ENCODE measurements at places on chromosomes 12 and 14.

DNA sequence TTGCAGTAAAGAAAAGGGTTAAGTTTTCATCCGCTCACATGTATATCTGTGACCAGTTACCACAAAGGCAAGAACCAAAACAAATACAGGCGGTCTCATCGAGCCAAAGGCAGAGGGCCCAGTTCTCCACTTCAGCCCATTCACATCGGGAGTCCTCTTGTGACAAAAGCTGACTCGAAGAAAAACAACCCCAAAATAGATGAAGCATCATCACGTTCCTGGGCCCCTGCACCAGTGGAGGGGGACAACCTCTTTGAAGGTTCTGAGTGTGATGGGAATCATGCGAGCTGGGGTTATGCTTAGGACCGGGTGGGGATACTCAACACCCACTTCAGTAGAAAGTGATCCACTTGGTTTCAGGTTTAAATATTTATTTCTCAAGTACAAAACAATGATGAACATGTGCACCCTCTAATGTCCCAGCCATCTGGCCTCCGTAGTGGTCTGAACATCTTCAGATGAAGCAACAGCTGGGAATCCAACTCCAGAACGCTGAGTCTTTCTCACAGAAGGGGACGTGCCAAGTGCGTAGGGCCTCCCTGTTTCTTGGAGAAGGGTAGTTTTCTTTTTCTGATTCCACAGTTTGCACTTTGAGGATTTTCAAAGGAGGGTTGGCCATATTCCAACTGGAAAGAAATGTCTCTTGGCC, 8.4 kb downstream of the GSC start:
- no peak for DNase-seq

- DNase-seq, result no peak
Measured at GRCh38 chr12:115335594-115335993, 651.6 kb upstream of the TBX3 start.

DNA sequence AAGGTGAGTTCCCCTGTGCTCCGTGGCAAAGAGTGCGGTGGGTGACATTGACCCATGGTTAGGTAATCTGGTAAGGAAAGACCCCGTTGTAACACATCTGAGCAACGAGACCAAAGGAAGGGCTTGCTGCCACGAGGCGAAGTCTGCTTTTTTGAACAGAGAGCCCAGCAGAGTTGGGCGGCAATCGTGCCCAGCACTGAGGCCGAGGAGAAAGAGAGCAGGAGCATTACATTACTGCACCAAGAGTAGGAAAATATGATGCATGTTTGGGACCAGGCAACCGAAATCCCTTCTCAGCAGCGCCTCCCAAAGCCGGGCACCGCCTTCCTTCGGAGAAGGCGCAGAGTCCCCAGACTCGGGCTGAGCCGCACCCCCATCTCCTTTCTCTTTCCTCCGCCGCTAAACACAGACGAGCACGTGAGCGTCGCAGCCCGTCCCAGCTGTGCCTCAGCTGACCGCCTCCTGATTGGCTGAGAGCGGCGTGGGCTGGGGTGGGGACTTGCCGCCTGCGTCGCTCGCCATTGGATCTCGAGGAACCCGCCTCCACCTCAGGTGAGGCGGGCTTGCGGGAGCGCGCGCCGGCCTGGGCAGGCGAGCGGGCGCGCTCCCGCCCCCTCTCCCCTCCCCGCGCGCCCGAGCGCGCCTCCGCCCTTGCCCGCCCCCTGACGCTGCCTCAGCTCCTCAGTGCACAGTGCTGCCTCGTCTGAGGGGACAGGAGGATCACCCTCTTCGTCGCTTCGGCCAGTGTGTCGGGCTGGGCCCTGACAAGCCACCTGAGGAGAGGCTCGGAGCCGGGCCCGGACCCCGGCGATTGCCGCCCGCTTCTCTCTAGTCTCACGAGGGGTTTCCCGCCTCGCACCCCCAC, at the start of gene HIF1A:
TSS of gene HIF1A (plus strand) at position 684 of the 865 bp plus-strand sequence. CDS start 292 bp downstream, outside the sequence.
- DNase-seq, result peak; percentile 93

DNA sequence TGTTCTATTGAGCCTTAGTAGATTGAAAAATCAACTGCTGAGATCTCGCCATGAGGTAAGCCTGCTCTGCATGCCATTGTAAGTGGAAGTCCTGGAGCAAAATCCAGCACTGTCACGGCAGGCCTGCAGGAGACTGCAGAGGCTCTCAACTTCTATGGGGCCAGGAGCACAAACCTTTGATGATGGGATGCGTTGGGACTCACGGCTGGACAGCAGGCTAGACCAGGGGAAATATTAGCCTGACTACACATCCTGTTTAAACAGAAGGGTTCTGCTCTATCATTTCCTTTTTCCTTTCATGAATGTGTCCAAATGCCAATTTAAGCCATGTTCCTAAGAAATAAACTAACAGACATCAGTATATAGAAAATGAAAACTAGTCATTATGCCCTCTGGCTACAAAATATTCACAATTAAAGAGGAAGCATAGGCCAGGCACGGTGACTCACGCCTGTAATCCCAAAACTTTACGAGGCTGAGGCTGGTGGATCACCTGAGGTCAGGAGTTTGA, 33.9 kb upstream of the RASSF8 start:
- no peak for DNase-seq

DNA sequence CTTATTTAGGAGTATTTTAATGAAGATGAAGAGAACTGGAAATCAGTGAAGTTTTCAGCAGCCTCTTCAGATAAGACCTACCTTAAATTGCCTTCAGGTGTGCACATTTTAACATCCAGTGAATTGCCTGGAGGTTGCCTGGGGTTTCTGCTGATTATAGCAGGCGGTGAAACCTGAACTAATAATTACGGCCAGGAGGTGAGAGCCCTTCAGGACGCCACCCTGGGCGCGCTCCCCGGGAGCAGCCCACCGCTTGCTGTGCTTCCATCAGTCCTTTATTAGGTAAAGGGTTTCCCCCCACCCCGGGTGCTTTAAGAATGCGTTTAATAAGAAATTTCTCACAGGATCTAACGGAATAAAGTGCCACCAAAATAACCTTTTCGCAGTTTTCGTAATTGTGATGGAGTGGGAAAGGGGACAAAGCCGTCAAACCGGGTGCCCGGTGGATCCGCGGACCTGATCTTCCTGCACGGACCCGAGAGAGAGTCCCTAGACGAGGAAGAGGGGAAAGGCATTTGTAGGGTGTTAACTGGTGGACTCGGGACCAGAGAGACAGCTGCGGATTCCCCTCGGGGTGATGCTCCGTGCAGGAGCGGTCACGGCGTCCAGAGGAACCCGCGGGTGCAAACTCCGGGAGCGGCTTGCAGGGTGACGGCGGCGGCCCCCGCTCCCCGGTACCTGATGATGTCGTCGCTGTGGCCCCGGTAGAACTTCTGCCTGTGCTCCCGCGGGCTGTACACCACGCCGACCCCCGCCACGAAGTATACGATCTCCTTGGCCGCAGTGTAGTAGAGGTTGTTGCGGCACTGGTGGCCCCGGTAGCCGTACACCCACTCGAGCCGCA, 902 bp downstream of the EML5 start:
- no peak for DNase-seq

Data from NCI-H187 treated with DMSO at 0.1 percent for 48 hours (cell line).